ENCODE measurements at places on chromosomes 1 and 21.

GRCh38 chr1:89833183-89834082 is 12.6 kb downstream of the LRRC8D start:
- no peak for DNase-seq

DNA sequence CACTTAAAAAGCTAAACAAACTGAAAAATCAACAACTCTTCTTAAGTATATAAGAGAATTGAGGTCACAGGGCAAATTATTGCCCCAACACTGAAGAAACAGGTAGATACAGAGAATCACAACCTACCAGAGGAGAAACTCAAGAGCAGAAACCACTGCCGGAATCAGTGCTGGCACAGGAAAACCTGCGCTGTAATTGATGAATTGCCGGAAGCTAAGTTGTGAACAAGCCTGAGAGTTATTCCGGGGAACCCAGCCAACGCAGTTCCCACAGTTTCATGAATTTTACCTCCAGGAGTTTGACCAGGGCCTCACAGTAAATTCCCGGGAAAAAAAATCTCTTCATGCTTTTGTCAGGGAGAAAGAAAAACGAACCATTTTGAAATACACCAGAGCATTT is 657.1 kb upstream of the BRINP3 start:
- DNase-seq, result no peak

GRCh38 chr1:65281846-65282245 is 27.5 kb upstream of the DNAJC6 start:
- no peak for DNase-seq

DNA sequence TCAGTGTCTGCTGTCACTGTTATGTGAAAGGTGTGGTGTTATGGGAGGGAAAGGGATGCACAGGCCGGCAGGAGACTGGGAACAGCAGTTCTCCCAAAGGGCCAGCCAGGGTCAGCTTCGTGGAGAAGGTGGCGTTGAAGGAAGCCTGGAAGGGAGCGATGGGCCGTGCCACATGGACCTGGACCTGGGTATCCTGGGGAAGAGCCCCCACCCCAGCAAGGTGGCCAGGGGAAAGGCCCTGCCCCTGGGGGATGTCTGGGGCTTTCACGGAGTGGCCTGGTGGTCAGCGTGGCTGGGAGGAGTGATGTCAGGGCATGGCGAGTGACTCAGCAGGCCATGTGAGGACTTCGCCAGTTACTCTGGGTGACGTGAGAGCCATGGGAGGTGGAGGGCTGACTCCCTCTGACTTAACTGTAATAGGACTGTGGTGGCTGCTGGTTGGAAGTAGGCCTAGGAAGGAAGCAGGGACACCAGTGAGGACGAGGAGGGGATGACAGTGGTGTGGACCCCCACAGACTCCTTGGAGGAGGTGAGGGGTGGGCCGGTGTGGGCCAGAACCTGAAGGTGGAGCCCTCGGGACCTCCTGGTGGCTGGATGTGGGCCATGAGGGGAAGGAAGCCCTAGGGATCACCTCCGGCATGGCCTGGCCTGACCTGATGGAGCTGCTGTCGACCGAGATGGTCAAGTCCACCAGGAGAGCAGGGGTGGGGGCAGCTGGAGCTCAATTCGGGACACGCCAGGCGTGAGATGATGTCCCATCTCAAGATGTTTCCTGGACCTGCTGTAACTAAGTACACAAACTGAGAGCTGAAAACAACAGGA is 54.5 kb downstream of the BACE2 start:
- DNase-seq, result no peak

DNA sequence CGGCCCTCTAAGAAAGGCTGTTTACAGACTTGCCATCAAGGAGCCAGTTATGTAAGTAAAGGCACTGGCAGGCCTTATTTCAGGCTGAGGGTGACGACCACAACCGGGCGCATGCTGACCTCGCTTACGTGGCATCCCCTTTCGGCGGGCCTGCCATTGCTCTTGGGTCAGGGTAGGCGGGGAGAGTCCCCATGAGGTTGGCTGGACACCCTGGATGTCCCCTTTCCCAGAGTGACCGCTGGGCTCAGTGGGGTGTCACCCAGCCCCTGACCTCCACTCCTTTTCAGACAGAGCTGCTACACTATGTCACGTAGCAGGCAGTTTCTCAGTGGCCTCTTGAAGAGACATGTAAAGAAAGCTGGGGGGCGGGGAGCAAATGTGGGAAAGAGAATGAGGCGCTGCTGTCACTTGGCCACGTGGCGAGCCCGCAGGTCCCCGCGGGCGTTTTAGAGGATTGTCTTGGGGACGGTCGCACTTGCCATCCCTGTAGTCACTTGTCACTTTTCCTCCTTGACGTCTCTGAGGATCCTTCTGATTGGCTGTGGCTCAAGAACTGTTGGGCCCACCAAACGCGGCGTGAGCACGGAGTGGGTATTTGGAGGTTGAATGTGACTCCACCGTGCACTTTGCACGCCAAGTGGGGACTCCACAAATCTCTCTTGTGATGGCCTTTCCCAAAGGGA is 42.2 kb downstream of the SLC37A1 start:
- DNase-seq, result no peak

- peak; percentile 64 for DNase-seq
Observed at GRCh38 chr1:164637461-164638375, 78.7 kb downstream of the PBX1 start.

DNA sequence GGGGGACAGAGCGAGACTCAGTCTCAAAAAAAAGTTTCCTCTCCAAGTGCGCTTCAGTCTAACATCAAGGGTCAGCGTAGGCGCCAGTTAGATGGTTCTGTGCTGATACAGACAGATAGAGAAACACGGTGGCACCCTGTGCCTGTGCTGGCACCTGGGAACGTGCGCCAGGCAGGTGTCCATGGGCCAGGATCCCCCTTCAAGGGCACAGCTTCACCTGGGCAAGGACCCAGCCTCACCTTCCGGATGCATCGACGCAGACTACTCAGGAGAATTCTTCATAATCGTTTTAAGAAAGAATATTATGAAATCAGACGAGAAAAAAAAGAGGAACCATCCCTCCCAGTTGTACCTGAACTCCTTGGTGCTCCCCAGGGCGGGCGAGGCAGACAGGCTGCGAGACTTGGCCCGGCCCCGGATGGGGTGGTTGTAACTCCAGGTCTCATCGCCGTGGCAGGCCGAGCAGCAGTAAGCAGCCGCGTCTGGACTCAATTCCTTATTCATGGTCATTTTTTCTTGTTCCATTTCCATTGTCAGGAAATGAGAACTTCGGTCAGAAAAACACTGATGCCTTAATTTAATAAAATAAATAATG is 13.3 kb downstream of the NADK start:
- no peak for DNase-seq

DNA sequence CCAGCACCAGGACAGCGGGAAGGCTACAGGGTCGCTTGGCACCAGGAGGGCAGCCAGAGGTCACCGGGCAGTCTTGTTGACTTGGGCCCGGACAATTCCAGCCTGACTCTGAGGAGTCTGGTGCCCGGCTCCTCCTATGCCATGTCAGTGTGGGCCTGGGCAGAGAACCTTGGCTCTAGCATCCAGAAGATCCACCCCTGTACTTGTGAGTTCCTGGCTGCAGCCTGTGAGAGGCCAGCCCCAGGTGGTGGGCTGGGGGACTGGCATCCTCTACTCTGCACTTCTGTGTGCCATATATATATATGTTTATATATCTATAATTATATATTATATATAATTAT is 11.6 kb upstream of the PTPN7 start:
- no peak for DNase-seq

DNA sequence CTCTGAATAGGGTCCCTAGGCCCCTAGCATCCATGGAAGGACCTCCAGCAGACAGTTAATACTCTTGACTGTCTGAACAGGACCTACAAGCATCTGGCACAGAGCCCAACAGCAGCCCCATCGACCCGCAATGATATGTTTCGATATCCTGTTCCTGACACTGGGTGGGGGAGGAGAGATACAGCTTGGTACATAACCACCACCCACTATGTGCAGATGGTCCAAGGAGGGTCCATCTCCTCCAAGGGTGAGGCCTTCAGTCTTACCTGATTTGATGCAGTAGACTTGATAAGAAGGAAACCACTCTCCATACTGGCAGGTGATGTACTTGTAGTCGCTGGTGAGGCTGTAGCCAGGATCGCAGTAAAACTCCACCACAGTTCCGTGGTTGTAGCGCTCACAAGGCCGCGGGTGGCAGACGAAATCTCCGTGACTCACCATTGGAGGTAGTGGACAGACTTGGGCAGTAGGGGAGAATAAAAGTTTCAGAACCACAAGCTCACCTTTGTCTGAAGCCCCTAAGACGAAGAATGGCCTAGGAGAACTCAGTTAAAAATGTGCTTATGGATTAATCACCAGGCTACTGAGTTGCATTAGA is 86.0 kb upstream of the TLR5 start:
- no peak for DNase-seq

DNA sequence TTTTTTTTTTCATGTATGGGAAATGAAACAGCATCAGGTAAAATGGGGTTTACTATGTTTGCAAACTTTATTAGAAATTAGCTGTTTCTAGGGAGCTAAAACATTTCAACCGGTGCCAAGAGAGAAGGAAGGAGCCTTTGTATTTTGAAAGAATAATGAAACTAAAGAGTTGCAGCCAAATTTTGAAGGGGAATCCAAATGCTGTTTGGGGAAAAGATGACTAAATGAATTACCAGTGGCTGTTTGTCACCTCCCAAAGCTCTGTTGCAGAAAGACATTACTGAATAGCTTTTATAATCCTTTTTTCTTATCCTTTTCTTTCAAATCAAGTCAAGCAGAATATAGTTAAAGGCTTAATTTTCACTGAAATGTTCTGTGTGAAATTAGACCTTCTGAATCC is 591.3 kb upstream of the ADGRL2 start:
- DNase-seq, result no peak

DNA sequence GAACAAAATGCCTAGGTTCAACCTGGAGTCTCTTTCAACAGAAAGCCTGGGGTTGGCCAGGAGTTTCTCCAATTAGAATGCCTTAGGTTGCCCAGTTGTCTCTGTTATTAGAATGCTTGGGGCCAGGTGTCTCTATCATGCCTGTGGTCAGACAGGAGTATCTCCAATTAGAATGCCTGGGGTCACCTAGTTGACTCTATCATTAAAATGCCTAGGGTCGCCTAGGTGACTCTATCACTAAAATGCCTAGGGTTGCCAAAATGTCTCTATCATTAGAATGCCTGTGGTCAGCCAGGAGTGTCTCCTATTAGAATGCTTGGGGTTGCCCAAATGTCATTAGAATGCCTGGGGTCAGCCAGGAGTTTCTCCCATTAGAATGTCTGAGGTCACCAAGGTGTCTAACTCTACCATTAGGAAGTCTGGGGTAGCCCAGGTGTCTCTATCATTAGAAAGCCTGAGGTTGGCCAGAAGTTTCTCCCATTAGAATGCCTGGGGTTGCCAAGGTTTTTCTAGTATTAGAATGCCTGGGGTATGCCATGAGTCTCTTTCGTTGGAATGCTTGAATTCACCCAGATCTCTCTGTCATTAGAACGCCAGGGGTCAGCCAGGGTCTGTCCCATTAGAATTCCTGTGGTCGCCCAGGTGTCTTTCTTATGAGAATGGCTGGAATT is 57.9 kb downstream of the RNF187 start:
- no peak for DNase-seq

GRCh38 chr1:221913351-221913892 is 171.5 kb upstream of the DUSP10 start:
- DNase-seq, result no peak

- DNase-seq, result no peak
Observed at GRCh38 chr1:21265644-21266043, 24.6 kb downstream of the ECE1 start.

DNA sequence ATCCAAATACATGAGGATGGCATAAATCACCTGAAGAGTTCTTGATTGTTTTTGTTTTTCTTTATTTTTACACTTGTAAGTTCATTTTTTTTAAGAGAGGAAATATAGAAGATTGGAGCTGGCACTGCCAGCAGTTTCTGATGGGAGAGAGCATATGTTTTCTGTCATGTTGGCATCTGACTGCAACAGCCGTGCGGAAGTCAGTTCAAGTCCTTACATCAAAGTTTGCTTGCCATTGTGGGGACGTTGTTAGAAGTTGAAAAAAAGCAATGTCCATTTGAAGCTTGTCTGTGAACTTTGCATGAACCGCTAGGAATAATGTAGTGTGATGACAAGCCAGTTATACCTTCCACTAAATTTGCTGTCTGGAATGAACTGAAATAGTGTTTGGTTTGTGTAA is 126.5 kb upstream of the USH2A start:
- DNase-seq, result no peak

GRCh38 chr1:33195556-33195955 is 13.7 kb upstream of the TRIM62 start:
- DNase-seq, result no peak

- DNase-seq, result peak; percentile 34
Observed at GRCh38 chr1:157137046-157137407, 1.2 kb downstream of the ETV3 start.

- no peak for DNase-seq
Observed at GRCh38 chr1:66352792-66353191, 181.2 kb upstream of the SGIP1 start.

DNA sequence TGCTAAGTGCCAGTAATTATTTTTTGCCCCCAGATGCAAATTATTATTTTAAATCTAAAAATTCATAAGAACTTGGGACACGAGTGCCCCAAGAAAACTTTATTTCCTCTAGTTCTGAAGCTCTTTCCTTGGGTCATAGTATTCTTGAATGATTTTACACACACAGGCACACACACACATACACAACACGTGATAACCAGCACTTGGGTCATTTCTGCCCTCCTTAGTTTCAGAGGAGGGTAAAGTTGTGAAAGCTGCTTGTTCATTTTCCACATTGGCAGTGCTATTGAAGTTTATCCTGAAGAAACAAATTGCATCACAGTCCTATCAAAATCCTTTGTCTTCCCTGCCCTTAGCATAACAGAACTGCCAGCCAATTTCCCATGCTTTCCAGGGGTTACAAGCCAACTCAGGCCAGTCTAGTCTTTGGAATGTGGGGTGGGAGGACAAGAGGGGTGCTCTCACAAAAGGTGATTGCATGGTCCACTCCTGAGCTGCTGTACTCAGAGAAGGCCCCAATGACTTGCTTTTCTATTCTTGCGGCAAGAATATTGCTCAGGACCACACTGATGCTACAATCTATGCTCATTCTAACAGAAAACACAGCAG is 98.5 kb upstream of the POGK start:
- DNase-seq, result no peak

DNA sequence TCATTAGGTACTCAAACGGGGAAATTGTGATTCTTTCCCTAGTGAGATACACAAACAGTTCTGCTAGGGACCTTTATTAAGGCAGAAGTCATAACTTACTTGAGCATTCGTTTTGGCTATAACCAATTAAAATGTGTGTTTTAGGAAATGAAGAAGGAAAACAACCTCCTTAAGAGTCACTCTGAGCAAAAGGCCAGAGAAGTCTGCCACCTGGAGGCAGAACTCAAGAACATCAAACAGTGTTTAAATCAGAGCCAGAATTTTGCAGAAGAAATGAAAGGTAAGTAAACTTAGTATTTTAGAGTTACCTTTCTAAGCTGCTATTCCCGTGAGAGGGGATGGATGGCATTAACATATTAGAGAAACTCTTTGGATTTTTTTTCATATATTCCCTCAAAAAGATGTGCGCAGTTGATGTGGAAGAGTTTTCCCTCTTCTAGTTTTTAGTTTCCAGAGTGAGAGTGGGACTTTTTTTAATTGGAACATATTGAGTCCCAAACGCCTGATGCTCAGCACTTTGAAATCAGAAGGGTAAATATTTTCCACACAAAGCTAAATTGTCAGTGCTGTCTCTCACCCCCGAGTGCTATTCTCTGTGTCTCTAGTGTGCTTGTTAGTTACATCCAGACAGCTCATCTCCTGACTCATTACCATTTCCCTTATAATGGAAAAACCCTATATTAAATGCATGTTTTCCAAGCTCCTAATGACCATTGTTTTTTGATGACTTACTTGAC is 34.9 kb downstream of the CENPF start:
- DNase-seq, result peak; percentile 30
